HuH-7.5 (cell line): ENCODE measurements at places on chromosomes 7 and 10.

GRCh38 chr10:25501912-25502311 is 327.1 kb downstream of the GPR158 start:
- no peak for DNase-seq

DNA sequence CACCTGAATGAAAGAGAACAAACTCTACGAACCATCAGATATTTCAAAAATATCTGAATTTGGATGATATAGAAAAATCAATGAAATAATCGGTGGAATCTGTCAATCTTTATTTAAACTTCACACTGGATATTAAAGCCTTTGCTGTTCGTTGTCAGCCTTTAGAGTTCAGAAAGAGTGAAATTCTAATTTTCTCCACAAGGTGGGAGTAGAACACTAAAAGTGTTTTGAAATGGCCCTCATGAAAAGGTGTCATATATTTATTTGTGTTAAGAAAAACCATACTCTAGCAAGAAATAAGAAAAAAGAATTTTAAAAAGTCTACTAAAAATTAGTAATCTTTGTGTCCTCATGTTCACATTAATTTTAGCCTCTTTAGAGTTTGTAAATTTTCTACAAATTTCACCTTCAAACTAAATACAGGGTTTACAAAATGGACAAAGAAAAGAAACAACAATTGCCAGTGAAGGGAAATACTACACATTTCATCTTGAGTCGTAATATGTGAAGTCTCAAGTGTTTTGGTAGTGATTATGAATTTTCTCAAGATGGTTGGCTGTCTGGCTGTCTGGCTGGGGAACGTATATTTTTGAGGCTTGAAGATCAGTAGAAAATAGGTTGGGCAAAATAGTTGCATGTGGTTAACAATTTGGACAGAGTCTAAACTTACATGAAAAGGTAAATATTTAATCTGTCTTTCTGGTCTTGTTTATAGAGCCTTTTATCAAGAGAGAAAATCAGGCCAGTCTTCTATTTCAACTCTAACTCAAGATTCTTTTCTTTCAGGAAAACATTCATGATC is 43.7 kb downstream of the DNAJB9 start:
- DNase-seq, result peak; percentile 18

GRCh38 chr10:58842860-58843376 is 330.2 kb downstream of the BICC1 start:
- no peak for DNase-seq

DNA sequence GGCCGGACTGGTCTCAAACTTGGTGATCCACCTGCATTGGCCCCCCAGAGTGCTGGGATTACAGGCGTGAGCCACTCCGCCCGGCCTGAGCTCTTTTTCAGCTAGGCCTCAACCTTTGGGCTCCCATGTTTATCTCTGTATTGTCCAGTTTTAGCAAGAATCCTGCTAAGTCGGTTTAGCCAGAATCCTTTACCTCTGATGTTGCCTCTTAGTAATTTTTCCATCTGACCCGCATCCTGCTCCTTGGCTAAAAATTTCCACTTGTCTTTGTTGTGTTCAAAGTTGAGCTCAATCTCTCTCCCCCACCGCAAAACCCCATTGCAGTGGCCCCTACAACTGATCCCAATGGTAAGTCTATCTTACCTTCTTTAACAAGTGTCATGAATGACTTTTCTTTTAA is 20.7 kb upstream of the ST7 start:
- DNase-seq, result no peak

- no peak for DNase-seq
Measured at GRCh38 chr7:139078911-139079310, 30.6 kb downstream of the ZC3HAV1 start.

- no peak for DNase-seq
Measured at GRCh38 chr7:106820321-106821217, 44.5 kb upstream of the PIK3CG start.

DNA sequence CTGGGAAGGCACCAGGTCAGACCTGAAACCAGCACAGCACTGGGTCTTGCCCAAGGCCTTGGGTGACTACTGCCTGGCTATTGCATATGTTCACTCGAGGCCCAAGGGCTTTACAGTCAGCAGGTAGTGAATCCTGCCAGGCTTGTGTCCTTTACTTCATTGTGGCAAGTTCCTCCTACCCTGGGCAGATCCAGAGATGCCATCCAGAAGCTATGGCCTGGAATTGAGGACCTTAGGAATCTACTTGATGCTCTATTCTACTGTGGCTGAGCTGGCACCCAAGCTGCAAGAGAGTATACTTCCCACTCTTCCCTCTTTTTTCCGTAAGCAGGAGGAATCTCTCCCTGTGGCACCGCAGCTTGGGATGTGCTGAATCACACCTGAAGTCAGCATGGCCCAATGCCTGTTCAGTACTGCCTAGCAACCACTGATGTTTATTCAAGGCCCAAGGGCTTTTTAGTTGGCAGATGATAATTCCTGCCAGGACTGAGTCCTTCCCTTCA is 246.7 kb upstream of the CTBP2 start:
- DNase-seq, result no peak
